Spleen (tissue), 13 donors: ENCODE measurements at places on chromosomes 16 and 17. TPM values are rescaled to one million over a fixed set of nuclear protein-coding genes. Genes with fewer than 3 reads are reported as not detected.

- DNase-seq = peak; percentile 85
These were observed at the start of gene CDH11 for GRCh38 chr16:65121870-65122723. Gene CDH11 (minus strand): TSS chr16:65122063. CDS start chr16:65004869, 117,194 bp downstream.

The MT1A gene
- 1.5 TPM for total RNA-seq

- DNase-seq = no peak
These were observed 195.2 kb downstream of the RGS9 start for GRCh38 chr17:65332375-65332774.

The SPEM3 gene
- not detected for total RNA-seq

GRCh38 chr16:1338119-1338730 is 4.8 kb downstream of the BAIAP3 start:
- DNase-seq = no peak

The C17orf50 gene
- not detected for total RNA-seq

DNA sequence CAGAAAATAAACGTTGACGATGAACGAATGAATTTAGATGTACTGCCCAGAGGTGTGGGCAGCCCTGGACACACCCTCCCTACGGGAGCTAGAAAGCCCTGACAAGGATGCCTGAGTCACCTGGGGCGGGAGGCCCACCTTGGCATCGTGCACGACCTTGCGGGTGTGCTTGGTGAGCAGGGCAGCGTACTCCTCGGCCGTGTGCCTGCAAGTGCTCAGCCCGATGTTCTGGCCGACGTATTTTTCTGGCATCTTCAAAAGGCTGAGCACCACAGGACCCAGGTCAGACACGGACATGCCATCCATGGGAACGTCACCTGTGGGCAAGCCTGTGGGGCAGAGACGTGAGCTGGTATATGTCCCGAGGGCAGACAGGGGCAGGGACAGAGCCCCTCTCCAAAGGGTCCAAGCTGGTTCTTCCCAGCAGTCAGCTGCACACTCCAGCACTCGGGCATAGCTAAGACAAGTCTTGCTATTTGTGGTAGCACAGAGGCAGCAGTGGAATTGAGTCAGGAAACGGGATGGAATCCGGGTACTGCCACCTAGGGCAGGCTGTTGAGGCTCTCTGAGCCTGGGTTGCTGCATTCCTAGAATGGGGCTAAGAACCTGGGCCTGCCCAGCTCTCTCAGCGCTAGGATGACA is 10.8 kb downstream of the NMRAL1 start:
- DNase-seq = no peak

The TBC1D3B gene
- 4.3 TPM for total RNA-seq

The OTOP2 gene
- total RNA-seq = not detected

The ODAD4 gene
- 1.0 TPM for total RNA-seq

- peak; percentile 57 for DNase-seq
These were observed 13.6 kb upstream of the DNASE1 start for GRCh38 chr16:3640632-3641501.

The TMEM114 gene
- total RNA-seq = not detected

The LRRC46 gene
- 1.3 TPM for total RNA-seq

The MPP2 gene
- total RNA-seq = 1.2 TPM

DNA sequence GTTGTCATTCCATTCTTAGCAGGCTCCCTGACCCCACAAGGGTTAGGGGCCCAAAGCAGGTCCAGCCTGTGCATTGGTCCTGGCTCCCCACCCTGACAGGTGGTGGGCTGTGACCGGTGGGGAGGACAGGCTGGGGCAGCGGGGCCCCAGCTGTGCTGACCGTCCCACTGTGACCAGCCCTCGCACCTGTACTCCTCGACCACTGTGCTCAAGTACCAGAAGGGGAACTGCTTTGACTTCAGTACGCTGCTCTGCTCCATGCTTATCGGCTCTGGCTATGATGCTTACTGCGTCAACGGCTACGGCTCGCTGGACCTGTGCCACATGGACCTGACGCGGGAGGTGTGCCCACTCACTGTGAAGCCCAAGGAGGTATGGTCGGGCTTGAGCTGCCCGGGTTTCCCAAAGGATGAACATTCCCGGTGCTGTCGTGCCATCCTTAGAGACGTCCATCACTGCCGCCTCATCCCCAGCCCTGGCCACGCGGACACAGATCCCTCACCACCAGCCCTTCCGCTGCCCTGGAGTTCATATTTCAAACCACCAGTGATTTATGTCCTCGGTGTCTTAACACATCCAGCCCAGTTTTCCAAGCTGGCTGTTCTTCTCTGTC is 7.3 kb downstream of the DRC7 start:
- DNase-seq = no peak

The NATD1 gene
- total RNA-seq = 31.0 TPM

DNA sequence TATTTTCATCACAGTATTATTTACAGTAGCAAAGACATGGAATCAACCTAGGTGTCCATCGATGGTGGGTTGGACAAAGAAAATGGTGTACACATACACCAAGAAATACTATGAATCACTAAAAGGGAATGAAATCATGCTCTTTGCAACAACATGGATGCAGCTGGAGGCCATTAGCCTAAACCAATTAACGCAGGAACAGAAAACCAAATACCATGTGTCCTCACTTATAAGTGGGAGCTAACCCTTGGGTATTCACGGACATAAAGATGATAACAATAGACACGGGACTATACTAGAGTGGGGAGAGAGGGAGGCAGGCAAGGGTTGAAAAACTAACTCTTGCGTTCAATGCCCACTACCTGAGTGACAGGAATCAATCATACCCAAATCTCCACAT is 41.0 kb downstream of the MRPS23 start:
- DNase-seq = no peak

- peak; percentile 86 for DNase-seq
These were observed 4.9 kb upstream of the CBX4 start for GRCh38 chr17:79843816-79844800.

- DNase-seq = no peak
These were observed 171.4 kb upstream of the DYNLRB2 start for GRCh38 chr16:80369138-80369958.

DNA sequence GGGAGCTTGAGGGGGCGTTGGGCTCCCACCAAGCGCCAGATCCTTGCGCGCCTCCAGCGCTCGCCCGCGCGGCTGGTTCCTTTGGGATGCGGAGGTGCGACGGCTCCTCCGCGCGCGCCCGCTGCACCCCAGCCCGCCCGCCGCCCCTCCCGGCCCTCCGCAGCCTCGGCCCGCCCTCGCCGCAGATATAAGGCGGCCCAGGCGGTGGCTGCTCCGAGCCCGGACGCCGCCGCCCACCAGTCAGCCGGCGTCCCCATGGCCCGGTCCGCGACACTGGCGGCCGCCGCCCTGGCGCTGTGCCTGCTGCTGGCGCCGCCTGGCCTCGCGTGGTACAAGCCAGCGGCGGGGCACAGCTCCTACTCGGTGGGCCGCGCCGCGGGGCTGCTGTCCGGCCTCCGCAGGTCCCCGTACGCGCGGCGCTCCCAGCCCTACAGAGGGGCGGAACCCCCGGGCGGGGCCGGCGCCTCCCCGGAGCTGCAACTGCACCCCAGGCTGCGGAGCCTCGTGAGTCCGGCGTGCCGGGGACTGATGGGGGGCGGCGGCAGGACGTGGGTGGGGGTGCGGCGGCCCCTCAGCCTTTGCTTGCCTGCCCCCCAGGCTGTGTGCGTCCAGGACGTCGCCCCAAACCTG is at the start of gene NPB:
Gene NPB, plus strand, starts transcription at position 216 of the 630 bp plus-strand sequence. Its CDS starts 40 bp downstream, at position 256.
- DNase-seq = no peak

DNA sequence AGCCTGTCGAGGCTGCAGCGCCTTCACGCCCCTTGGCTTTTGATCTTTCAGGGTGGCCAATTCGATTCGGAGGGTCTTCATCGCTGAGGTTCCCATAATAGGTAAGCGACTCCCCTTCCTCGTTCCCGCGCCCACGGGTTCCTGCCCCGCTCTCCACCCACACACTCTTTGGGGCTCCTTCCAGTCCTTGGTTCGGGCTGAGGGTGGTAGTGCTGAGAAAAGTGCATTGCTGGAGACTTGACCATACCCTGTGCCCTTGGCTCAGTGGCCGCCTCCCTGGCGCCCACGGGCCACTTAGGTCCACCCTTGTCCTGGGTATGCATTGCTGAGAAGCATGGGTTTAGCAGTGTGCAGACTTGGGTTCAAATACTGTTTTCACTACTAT is 491 bp downstream of the POLR2C start:
- DNase-seq = no peak

DNA sequence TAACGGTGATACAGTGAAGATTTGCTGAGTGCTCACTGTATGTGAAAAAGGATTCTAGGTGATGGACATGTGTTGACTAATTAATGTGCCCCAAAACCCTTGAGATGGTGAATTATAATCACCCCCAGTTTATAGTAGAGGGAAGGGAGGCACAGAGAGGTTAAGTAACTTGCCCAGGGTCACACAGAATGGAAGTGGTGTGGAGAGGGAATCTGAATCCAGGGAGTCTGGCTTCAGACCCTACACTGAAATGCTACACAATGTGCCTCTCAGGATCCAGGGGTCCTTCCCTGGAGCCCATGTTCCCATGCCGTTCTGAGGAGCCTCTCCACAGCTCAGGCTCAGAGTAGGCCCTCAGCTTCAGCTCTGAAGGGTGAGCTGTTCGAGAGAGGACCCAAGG is 11.6 kb downstream of the TRPV2 start:
- no peak for DNase-seq

GRCh38 chr17:8160224-8160577 is 2.5 kb downstream of the VAMP2 start:
- no peak for DNase-seq

DNA sequence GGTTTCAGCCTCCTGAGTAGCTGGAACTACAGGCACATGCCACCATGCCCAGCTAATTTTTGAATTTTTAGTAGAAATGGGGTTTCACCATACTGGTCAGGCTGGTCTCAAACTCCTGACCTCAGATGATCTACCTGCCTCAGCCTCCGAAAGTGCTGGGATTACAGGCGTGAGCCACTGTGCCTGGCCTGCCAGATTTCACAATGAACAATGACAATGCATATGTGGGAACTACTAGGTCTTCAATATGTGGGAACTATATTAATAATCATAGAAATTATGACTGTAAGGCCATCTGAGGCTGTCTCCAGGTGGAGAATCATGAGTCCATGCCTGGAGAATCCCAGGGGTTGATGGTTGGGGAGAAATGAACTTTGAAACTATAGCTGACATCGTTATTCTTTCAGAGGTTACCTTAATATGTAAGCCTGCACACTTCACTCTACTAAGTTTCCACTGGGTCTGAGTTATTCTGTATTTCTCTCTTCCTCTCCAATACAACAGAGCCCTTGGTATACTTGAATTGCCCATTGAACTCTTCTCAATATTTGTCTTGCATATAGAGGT is 7.2 kb upstream of the DRC7 start:
- DNase-seq = no peak

The TP53TG3D gene
- not detected for total RNA-seq

GRCh38 chr16:24761526-24761925 is 32.1 kb downstream of the TNRC6A start:
- no peak for DNase-seq

DNA sequence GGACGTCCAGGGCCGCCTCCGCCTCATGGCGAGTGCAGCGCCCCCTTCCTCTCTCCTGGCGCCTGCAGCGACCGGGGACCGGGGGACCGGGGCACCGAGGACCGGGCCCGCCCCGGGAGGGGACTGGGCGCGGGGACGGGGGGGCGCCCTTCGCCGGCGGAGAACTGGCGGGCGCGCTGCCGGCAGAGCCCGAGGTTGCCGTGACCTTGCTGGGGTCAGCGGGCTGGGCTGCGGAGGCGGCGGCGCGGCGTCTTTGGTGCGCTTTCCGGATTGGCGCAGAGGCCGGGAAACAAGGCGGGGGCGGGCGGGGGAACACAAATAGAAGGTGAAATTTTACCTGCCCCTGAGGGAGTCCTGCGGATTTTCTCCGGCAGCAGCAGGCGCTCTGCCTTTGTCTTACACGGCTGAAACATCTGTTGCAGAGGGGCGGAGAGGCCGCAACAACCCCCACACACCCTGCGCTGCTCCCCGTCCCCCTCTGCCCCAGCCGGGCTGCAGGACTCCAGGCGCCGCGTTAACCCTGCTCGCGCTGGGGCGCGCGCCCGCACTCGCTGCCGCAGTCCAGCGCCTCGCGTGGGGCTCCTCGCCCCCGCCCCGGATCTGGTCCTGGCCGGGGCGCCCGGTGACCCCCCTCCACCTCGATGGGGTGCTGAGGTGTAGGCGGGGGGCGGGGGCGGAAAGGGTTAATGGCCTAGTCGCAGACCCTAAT is 53.5 kb downstream of the SREBF1 start:
- peak; percentile 85 for DNase-seq
